Stimulated activated naive CD4-positive, alpha-beta T cell (primary cell): ENCODE measurements at places on chromosomes 11 and 22.

GRCh38 chr22:43241138-43241597 is 54.2 kb upstream of the TTLL12 start:
- DNase-seq: no peak

- DNase-seq: no peak
These were observed 32.3 kb upstream of the CCDC89 start for GRCh38 chr11:85718126-85718943.

DNA sequence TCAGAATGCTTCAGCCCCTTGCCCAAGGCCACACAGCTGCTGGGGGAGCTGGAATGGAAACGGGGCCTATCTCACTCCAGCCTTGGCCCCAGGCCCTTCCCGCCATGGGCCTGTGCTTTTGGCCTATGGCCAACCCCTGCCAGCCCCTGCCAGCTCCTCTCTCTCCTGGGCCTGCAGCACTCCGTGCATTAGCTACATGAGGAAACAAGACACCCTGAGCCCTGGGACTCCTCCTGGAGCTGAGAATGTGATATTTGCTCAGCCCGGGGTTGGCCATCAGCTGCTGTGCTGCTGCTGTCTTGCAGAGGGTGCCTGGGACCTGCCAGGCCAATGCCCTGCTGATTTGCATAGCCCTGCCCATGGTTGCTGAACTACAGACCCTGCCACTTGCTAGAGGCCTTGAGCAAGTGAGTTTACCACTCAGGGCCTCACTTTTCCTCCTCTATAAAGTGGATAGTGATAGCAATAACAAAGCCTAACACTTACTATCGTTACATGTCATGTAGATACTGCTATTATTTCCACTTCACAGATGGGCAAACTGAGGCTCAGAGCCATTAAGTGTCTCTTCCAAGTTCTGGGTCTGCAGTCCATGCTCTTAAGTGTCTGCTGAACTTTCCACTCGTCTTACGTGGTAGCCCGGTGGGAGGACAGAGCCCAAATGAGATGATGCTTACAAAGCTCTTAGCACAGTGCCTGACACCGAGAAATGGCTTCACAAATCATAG is 99.6 kb downstream of the KIAA1671 start:
- no peak for DNase-seq

GRCh38 chr11:38208951-38209350 is 1610.9 kb upstream of the RAG2 start:
- DNase-seq: no peak

DNA sequence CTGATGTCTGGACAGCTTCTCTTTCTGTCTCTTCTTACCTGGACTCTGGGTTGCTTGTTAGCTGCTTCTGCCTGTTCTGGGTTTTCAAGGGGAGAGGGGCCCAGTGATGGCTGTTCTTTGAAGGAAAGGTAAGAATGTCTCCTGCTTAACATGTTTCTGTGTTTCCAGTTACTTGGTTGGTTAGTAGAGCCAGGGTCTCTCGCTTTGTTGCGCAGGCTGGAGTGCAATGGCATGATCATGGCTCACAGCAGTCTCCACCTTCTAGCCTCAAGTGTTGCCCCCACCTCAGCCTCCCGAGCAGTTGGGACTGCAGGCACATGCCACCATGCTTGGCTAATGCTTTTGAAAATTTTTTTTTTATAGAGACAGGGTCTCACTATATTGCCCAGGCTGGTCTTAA is 126.6 kb downstream of the BCR start:
- DNase-seq: no peak

DNA sequence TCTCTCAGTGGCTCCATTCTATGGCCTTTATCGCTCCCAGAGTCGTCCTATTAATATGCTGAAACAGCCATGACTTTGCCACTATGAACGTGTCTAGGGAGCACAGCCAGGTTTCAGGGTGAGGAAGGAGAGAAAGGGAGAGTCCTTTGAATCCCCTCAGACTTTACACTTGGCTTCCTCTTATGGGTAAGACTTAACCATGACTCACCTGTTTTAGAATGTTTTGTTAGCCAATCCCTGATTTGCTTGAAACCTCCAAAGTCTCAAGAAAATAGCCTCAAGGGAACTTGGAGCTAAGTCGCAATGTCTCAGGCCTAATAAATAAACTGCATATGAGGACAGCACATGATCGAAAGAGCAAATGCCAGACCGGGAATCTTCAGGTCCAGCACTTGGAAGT is 131.2 kb upstream of the RCN1 start:
- DNase-seq: no peak

GRCh38 chr11:33897761-33898375 is 6.0 kb upstream of the LMO2 start:
- DNase-seq: no peak

DNA sequence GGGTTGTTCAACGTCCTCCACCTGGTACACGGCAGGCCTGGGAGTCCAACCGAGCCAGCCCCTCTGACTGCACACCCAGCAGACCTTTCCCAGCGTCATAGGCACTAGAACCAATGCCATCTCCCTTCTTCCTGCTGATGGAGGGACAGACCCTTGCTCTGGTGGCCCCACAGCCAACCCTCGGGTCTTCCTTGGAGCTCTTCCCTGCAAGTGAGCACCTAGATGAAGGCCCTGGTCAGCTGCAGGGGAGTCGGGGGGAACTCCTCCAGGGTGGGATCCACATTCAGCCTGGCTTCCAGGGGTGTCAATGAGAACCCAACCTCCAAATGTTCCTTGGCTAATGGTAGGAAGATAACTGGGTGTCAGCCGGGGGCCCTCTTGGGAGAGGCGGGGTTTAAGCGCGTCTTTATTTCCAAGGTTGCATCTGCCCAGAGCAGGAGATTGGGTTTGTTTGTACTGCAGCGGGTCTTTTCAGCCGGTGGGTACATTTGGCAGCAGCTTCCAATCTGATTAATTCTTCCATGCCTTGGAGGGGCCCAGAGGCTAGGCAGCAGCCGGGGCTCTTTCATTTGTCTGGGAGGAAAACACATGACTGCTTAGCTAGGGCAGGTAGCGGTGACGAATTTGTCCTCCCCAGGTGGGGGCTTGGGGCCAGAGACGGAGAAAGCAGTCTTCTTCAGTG is 56.0 kb upstream of the SHISAL1 start:
- no peak for DNase-seq

GRCh38 chr11:34427186-34427805 is 11.4 kb upstream of the CAT start:
- no peak for DNase-seq

GRCh38 chr11:8775332-8775731 is 92.7 kb downstream of the RPL27A start:
- no peak for DNase-seq

DNA sequence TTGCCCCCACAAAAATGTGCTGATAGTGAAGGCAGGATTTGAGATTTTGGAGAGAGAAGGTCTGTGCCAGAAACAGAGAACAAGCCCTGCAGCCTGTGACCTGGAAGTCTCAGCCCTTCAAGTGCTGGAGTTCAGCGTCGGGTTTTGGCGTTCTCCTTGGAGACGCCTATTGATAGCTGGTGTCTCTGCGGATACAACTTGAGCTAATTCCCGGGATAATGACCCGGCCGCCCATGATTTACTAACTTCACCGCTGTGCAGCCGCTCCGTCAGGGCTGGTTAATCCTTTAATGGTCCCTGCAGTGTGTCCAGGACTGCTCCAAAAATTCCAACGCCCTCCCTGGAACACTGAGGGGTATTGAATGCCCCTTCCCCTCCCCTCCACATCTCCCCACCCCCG is 76.6 kb downstream of the WT1 start:
- DNase-seq: no peak

GRCh38 chr11:129999407-129999806 is 3.2 kb downstream of the PRDM10 start:
- DNase-seq: no peak

GRCh38 chr11:120511820-120512738 is 531 bp downstream of the GRIK4 start:
- peak; percentile 31 for DNase-seq

- DNase-seq: no peak
These were observed 3.1 kb upstream of the PARVB start for GRCh38 chr22:44020981-44021380.

DNA sequence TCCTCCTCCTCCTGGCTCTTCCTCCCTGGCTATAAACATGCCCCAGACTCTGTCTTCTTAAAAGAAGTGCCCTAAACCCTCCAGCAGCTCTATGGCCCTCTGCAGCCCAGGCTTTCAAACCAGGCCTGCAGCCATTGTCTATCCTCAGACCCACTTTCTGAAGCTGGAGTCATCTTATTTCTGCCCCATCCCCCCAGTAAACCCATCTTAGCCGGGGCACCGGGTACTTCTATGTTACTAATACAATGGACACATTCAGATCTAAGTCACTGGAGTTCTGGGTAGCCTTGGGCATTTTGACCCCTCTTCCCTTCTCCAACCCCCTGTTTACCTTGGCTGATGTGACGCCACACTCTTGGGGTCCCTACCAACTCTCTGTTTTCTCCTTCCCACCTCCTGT is 29.7 kb upstream of the CACNG2 start:
- no peak for DNase-seq

DNA sequence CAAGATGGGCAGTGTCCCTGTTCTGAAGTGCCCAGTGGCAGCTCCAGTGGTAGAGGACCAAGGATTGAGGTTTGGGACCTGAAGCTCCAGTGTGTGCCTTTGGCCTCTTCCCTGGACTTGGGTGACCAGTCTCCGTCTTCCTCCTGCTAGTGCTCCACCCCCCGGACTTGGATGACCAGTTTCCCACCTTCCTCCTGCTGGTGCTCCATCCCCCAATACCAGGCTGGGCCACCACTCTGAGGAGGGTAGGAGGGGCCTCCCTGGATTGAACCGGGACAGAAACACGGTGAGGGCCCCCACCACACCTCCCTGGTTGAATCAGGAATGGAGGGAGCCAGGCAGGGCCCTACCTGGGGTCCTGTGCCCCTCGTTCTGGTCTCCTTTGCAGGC is 10.9 kb upstream of the NEAT1 start:
- no peak for DNase-seq
